Activated T-cell treated with anti-CD3 and anti-CD28 coated beads, Interleukin-2, amount 50 U/mL, for 72 hours (primary cell): ENCODE measurements at places on chromosomes 2 and 18. TPM values are rescaled to one million over a fixed set of nuclear protein-coding genes. Genes with fewer than 3 reads are reported as not detected.

The UBXN2A gene
- 16.4 TPM for total RNA-seq

The PLA2R1 gene
- total RNA-seq, result not detected

The C1QL2 gene
- not detected for total RNA-seq

- no peak overlapping the region for H3K27ac ChIP-seq
- DNase-seq, result no peak
- no peaks in the 10 kb centered on the region for H3K36me3 ChIP-seq
- H3K4me1 ChIP-seq, result no peaks in the 10 kb centered on the region
- H3K4me3 ChIP-seq, result no peak overlapping the region
Measured at GRCh38 chr2:136874258-136874657, 108.9 kb downstream of the THSD7B start.

GRCh38 chr18:58105206-58105887 lies 61.3 kb downstream of the NEDD4L start:
- no peaks in the 10 kb centered on the region for H3K36me3 ChIP-seq
- H3K4me3 ChIP-seq, result no peak overlapping the region
- H3K27ac ChIP-seq, result no peak overlapping the region
- H3K27me3 ChIP-seq, result peaks cover 21% of the 10 kb centered on the region
- peaks cover 7% of the 10 kb centered on the region for H3K4me1 ChIP-seq

DNA sequence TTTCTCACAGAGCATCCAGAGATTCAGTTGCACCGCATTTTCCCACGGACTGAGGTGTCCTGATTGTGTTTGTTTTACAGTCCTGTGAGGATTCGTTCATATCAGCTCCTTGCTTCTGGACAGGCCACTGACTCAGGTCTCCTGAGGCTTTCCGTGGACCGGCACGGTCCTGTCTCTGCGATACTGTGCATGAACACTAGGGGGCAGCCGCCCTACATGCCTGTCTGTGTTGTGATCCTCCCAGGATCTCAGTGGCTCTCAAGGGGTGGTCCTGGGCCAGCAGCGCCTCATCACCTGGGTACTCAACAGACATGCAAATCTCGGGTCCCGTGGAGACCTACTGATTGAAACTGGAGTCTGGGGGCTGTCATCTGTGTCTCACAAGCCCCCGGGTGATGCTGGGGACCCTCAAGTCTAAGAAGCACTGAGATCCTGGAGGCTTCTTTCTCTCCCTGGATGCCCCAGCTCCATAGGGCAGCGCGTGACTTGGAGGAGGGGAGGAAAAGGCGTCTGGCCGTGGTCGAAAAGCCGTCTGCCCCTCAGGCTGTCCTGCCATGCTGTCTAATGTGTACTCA lies 28.9 kb downstream of the IL1R2 start:
- peaks cover 10% of the 10 kb centered on the region for H3K36me3 ChIP-seq
- DNase-seq, result peak; percentile 83
- peak overlapping the region; percentile 0 for H3K27ac ChIP-seq
- H3K4me3 ChIP-seq, result peak overlapping the region; percentile 10
- peaks cover 67% of the 10 kb centered on the region for H3K4me1 ChIP-seq

DNA sequence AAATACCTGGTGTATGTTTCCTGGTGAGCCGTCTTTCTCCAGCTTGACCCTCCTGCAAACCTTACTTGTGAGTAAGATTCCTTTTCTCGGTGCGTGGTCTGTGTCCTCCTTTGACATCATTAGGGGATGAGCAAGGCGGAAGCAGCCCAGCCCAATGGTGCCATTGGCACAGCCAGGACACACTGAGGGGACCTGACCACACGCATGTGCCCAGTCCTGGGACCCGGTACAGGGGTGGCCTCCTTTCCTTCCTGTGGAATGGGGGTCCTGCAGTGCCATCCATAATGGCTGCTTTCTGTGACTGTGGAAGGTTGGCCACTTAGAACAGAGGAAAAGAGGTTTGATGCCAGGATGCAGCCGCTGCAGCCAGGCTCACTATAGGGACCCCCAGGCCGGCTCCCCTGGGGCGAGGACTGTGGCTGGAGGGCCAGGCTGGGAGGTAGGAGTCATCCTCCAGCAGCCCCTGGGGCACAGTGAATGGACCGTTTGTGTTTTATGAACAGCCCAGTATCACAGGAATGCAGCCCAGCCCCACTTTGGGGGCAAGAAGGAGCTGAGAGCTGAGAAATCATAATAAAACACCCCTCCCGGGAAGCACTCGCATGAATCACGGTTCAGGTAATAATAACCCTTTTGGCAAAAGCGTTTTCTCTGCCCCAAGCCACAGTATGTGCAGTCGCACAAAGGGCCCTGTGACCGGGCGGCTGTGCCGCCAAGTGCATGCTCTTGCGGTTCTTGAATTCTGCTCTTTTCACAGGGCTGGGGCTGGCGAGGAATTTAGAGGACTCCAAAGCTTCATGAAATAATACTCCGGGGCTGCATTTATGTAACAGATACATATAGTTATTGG lies 73.2 kb downstream of the ASB1 start:
- no peak for DNase-seq
- no peaks in the 10 kb centered on the region for H3K36me3 ChIP-seq
- H3K27me3 ChIP-seq, result no peaks in the 10 kb centered on the region
- H3K27ac ChIP-seq, result no peak overlapping the region
- no peak overlapping the region for H3K4me3 ChIP-seq

DNA sequence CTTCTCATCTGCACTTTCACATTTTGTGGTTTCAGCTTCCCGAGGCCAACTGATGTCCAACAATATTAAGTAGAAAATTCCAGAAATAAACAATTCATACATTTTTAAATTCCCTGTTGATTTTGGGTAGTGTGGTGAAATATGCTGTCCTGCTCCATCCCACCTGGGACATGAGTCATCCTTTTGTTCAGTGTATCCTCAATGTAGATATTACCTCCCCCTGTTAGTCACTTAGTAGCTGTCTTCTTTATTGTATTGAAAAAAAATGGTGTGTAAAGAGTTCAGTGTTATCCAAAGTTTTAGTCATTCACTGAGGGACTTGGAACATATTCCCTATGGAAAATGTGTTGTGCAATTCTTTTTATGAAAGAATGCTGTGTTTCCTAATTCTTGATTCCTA lies 348.1 kb downstream of the SOCS6 start:
- H3K4me1 ChIP-seq, result no peaks in the 10 kb centered on the region
- no peak for DNase-seq
- H3K27me3 ChIP-seq, result no peaks in the 10 kb centered on the region

GRCh38 chr2:109029490-109030201 lies 40.6 kb upstream of the EDAR start:
- no peak for DNase-seq
- peaks cover 9% of the 10 kb centered on the region for H3K36me3 ChIP-seq

GRCh38 chr2:122357998-122358397 lies 602.5 kb downstream of the TSN start:
- no peak overlapping the region for H3K27ac ChIP-seq

DNA sequence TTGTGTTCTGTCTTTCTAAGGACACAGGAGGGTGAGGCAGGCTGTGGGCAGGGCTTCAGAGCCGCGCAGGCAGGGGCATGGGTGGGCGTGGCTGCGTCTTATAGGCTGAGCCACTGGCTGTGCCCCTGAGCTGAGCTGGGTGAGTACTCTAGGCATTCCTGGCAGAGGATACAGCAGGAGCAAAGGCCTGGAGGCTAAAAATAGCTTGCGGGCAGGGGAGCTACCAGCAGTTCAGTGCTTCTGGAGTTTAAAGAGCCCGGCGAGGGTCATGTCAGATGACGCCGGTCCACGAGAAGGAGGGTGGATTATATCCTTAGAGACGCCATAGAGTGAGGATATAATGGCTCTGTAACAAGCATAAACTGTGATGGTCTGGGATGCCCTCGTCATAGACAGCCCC lies 31.5 kb upstream of the PDIA6 start:
- H3K4me1 ChIP-seq, result no peaks in the 10 kb centered on the region
- no peak overlapping the region for H3K27ac ChIP-seq
- no peak for DNase-seq
- H3K36me3 ChIP-seq, result peaks cover 15% of the 10 kb centered on the region
- H3K4me3 ChIP-seq, result no peak overlapping the region

The FKBP7 gene
- 3.0 TPM for total RNA-seq

DNA sequence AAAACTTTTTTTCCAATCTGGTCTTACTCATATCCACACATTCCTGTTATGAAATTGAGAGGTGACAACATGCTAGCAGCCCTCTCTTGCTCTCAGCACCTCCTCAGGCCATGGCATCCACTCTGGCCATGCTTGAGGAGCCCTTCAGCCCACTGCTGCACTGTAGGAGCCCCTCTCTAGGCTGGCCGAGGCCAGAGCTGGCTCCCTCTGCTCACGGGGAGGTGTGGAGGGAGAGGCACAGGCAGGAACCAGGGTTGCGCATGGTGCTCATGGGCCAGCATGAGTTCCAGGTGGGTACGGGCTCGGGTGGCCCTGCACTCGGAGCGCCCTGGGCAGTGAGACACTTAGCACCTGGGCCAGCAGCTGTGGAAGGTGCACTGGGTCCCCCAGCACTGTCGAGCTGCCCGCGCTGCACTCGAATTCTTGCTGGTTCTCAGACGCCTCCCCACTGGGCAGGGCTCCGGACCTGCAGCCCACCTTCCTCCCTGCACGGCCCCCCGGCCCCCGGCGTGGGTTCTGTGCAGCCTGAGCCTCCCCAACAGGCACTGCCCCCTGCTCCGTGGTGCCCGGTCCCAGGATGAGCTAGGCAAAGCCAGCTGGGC lies 1669.6 kb upstream of the CELF4 start:
- H3K36me3 ChIP-seq, result no peaks in the 10 kb centered on the region
- H3K4me1 ChIP-seq, result no peaks in the 10 kb centered on the region
- no peaks in the 10 kb centered on the region for H3K27me3 ChIP-seq

- H3K4me1 ChIP-seq, result no peaks in the 10 kb centered on the region
- H3K27me3 ChIP-seq, result no peaks in the 10 kb centered on the region
Measured at GRCh38 chr2:126627643-126628042, 28.3 kb upstream of the GYPC start.

The SPDYA gene
- total RNA-seq, result 1.1 TPM

GRCh38 chr2:221372159-221372884 lies 199.8 kb downstream of the EPHA4 start:
- H3K4me1 ChIP-seq, result no peaks in the 10 kb centered on the region
- DNase-seq, result no peak
- no peak overlapping the region for H3K4me3 ChIP-seq

The KLHL14 gene
- total RNA-seq, result 0.05 TPM

GRCh38 chr2:217286833-217287232 lies 427.0 kb upstream of the TNP1 start:
- H3K4me1 ChIP-seq, result no peaks in the 10 kb centered on the region

The PAIP2B gene
- 3.1 TPM for total RNA-seq

- H3K27me3 ChIP-seq, result peaks cover 9% of the 10 kb centered on the region
- DNase-seq, result no peak
- H3K4me3 ChIP-seq, result no peak overlapping the region
- no peak overlapping the region for H3K27ac ChIP-seq
Measured at GRCh38 chr18:45251236-45251635, 364.0 kb upstream of the SLC14A2 start.

- H3K4me1 ChIP-seq, result no peaks in the 10 kb centered on the region
- no peak overlapping the region for H3K27ac ChIP-seq
Measured at GRCh38 chr2:71894261-71894660, 253.4 kb downstream of the CYP26B1 start.

The ALK gene
- 0.25 TPM for total RNA-seq

GRCh38 chr2:46187112-46187618 lies 110.0 kb upstream of the EPAS1 start:
- peak overlapping the region; percentile 92 for H3K27ac ChIP-seq
- H3K4me3 ChIP-seq, result peak overlapping the region; percentile 71
- H3K4me1 ChIP-seq, result peaks cover 20% of the 10 kb centered on the region
- no peaks in the 10 kb centered on the region for H3K36me3 ChIP-seq
- H3K27me3 ChIP-seq, result no peaks in the 10 kb centered on the region
- peak; percentile 43 for DNase-seq

The C2orf78 gene
- not detected for total RNA-seq

- DNase-seq, result no peak
- H3K27me3 ChIP-seq, result peaks cover 5% of the 10 kb centered on the region
- H3K4me3 ChIP-seq, result no peak overlapping the region
- no peak overlapping the region for H3K27ac ChIP-seq
Measured at GRCh38 chr2:221042926-221043325, 529.2 kb downstream of the EPHA4 start.

The KCNK3 gene
- not detected for total RNA-seq

The B3GNT2 gene
- total RNA-seq, result 47.2 TPM

- H3K36me3 ChIP-seq, result no peaks in the 10 kb centered on the region
- H3K4me3 ChIP-seq, result no peak overlapping the region
- H3K4me1 ChIP-seq, result no peaks in the 10 kb centered on the region
- no peak for DNase-seq
- H3K27me3 ChIP-seq, result peaks cover 40% of the 10 kb centered on the region
- no peak overlapping the region for H3K27ac ChIP-seq
Measured at GRCh38 chr2:38163006-38163405, 87.1 kb upstream of the CYP1B1 start.

- no peaks in the 10 kb centered on the region for H3K4me1 ChIP-seq
- no peak overlapping the region for H3K27ac ChIP-seq
- H3K27me3 ChIP-seq, result no peaks in the 10 kb centered on the region
- no peak overlapping the region for H3K4me3 ChIP-seq
Measured at GRCh38 chr2:233705911-233706506, 6.7 kb upstream of the UGT1A5 start.

DNA sequence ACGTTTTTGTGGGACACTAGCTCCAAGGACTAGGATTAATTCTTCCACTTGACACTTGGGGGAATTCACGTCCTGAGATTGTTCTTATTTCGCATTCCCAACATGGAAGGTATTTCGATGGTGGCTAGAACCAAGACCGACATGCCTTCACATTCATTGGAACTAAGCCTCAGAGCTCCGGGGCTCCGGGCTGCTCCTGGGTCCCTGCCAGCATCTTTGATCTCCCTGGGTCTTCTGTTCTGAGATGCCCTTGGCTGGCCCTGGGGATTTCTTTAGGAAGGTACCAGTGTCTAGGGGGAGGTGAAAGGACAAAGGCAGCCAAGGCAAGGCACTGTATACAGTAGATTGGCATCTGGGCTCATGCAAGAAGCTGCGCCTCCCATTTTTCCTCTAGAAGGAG lies 76.8 kb downstream of the DYSF start:
- no peak overlapping the region for H3K4me3 ChIP-seq
- no peaks in the 10 kb centered on the region for H3K36me3 ChIP-seq
- H3K4me1 ChIP-seq, result no peaks in the 10 kb centered on the region
- peaks cover 40% of the 10 kb centered on the region for H3K27me3 ChIP-seq

DNA sequence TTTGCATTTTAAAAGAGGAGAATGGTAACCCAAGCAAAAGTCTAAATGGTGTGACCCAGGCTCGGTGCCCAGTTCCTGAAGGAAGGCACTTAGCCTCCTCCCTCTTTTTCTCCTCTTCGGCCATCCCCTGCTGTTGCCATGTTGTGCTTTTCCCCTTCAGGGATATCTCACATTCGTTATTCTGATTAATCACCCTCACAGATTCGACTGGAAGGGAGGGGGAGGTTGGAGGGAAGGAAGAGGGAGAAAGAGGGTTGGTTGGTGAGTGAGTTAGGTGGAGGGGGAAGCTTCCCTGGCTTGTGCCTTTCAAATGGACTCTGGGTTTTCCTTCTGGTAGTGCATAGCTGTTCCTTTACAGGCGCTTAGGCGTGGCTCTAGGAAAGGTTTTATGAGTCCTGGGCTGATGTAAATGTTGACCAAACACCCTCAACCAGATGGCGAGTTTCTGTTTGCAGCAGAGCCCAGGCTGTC lies 39.0 kb upstream of the LYPD6B start:
- peaks cover 7% of the 10 kb centered on the region for H3K36me3 ChIP-seq
- H3K4me1 ChIP-seq, result peaks cover 18% of the 10 kb centered on the region
- no peak for DNase-seq

GRCh38 chr2:145018502-145018901 lies 498.6 kb upstream of the ZEB2 start:
- no peak overlapping the region for H3K4me3 ChIP-seq
- H3K27me3 ChIP-seq, result no peaks in the 10 kb centered on the region
- no peak for DNase-seq

- H3K27me3 ChIP-seq, result no peaks in the 10 kb centered on the region
- H3K27ac ChIP-seq, result peak overlapping the region; percentile 4
- peaks cover 7% of the 10 kb centered on the region for H3K36me3 ChIP-seq
Measured at GRCh38 chr2:24886691-24887304, 33.2 kb downstream of the ADCY3 start.
